ENCODE measurements at places on chromosomes 4 and X.

DNA sequence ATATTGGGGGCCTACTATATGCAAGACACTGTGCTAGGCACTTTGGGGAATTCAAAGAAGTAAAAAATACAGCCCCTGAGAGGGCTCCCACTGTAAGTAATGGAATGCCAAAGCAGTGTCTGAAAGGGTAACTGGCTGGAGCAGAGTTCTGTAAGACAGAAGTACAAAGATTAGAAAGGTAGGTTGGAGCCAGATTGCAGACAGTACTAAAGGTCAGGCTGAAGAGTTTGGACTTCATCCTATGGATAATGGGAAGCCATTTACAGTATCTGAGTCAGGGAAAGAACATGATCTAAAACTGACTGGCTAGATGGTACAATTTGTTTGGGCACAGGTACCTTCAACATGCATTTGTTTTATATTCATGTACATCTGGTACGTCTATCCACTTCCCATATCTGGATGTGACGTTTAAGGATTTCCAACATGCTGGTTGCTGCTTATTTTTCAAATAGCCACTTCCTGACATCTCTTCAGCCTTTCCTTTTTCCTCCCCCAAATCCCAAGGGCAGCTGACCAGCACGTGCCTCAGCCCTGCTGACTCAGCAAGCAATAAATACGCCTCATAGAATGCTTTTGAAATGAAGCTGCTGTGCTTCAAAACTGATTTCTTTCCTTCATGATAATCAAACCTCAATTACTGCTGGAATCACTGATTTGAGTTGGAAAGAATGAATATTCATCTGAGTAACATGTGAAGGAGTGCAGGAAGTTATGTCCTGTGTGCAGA lies 9.5 kb downstream of the ENOX2 start:
- DNase-seq = no peak

DNA sequence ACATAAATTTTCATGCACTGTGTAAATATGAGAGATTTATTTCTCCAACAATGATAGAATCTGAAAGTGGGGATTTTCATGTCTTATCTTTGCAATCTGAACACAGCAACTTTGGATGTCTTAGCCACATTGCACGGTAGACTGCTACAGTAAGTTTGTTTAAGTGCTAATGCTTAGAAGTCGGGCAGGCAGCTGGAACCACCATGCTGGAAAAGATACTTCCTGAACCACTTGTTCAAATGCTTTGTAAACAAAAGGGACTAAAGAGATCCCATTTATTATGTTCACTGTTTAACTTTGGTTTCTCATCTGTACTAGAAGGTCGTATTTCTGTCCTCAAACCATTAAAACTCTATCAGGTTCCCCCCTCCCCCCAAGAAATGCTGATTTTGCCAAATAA lies 555.9 kb upstream of the DIPK2B start:
- DNase-seq = no peak

- no peak for DNase-seq
Observed at GRCh38 chr4:137641544-137641943, 109.2 kb upstream of the PCDH18 start.

DNA sequence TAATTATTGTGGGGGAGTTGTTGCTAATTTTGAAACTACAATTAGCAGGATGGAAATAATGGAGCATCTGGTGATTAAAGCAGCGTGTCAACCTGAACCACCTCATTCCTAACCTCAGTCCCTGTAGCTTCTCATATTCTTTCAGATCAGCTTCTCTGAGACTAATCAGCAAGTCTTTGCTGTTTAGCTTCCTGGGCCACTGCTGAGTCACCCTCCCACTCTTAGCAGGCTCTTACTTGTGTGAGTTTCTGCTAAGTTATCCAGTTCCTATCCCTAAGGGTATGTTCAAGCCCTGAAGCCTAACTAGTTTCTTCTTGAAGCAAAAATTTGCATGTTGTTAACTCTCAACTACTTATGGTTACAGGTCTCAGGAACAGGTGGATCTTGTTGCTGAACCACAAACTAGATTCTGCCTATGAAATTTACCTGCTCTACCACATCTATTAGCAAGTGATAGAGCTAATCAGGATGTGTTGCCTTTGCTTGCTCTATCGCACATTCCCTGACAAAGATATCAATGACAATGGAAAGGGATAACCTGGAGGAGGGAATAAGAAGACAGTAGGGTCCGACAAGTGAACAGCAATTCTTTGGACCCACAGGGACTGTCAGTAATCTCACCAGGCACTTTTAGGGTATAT lies 134.2 kb downstream of the EIF4E start:
- DNase-seq = no peak

- DNase-seq = no peak
Observed at GRCh38 chrX:148854306-148854705, 353.9 kb downstream of the AFF2 start.

- DNase-seq = no peak
Observed at GRCh38 chrX:35829501-35829900, 31.4 kb downstream of the MAGEB16 start.

- DNase-seq = no peak
Observed at GRCh38 chr4:164060456-164060855, 566.0 kb downstream of the TMA16 start.

- no peak for DNase-seq
Observed at GRCh38 chr4:83340692-83341343, 6.2 kb upstream of the HPSE start.

All from D721Med (cell line).